ENCODE measurements at places on chromosomes 12 and 14. TPM values are rescaled to one million over a fixed set of nuclear protein-coding genes. Genes with fewer than 3 reads are reported as not detected.

Gene POTEG
- total RNA-seq, result not detected

DNA sequence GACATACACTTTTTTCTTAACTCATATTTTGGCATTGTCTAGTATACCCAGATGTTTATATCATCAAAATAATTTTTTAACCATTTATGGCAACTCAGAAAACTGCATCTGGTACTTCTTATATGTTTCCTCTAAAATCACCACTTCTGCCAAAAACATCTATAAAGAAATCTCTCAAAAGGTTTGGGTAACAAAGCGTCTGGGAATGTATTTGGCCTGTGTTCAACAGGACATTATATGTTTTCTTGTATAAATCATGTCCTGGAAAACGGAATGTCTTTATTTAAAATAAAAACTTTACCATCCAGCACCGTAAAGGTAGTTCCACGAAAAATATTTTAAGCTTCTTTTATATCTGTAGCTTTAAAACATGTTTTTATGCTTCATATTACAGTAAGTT lies 36.1 kb upstream of the FBLN5 start:
- no peak for DNase-seq

GRCh38 chr12:11651785-11652184 lies 2.3 kb downstream of the ETV6 start:
- no peak for DNase-seq

GRCh38 chr12:72748971-72749370 lies 476.8 kb downstream of the TRHDE start:
- no peak for DNase-seq

DNA sequence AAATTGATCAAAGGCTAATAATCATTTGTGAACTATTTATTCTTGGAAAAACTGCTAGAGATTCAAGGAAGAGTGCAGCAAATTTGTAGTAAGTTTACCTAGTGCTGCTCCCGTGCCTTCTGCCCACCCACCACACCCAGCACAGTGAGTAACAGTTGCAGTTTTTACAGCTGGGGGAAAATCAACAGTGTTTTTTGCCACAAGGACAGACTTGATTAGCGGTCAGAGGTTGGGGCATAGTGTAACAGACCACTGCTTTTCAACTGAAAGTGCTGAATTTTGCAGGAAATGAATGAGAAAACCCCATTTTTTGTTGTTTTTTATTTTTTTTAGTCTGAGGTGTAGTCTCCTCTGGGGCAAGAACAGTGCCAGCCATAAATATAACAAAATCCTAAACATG lies 7.5 kb upstream of the KLRK1 start:
- no peak for DNase-seq

- DNase-seq, result no peak
These were observed 303.6 kb downstream of the CEP128 start for GRCh38 chr14:80637756-80638619.

GRCh38 chr14:26448181-26448855 lies 149.5 kb downstream of the NOVA1 start:
- DNase-seq, result no peak

DNA sequence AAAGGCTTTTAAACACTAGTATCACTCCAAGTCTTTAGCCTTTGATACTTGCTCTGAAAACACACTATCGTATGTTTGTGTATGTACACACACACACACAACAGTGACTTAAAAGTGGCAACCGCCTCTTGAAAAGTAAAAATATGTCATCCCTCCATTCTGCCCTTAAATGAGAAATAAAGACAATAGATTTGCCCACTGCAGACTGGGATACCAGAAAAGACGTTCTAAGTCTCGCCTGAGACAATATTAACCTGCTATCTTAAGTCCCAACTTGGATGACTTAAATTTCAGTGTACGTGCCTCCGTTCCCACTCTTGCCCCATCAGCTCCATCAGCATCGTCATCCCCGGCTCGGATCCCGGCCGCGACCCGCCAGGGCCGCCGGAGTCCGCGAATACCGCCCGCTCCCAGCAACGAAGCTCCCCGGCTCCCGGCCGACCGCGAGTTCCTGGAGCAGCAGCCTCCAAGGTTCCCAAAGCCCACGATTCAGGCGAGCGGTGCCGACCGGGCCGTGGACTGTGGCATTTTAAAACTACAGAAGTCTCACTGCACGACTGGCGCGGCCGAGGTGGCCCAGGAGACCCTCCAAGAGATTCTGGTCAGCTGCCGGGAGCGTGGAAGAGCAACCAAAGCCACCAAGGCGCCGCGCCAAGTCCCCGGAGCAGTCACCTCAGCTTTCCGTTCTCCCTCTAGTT lies 2.8 kb upstream of the ARID2 start:
- peak; percentile 44 for DNase-seq

DNA sequence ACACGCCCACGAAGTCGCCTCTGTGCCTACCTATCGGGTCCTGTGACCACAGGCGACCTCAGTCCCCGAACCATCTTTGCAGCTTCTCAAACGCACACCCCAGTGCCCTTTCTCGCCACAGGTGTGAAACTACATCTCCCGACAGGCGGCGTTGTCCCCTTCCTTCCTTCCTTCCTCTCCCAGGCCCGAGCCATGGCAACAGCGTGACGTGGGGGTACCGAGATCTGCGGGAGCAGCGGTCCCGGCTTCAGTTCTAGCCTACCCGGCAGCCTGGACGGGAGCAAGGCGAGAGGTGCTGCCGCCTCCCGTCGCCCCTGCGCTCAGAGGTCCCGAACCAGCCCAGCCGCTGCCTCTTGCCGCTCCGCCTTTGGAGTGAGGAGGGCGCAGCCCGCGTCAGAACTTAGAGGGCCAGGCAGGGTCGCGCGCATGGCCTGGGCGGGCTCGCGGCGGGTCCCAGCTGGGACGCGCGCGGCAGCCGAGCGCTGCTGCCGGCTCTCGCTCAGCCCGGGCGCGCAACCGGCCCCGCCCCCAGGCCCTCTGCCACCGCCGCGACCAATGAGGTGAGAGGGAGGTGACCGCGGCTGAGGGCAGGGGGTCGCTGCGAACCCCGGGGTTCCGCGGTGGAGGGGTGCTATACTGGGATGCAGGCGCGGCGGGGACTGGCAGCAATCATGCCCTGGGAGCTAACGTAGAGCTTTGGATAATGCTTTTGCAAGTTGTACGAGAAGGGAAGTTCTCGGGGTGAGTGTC lies at the start of gene COQ10A:
Gene COQ10A (plus strand): TSS at position 250 of the 750 bp plus-strand sequence. CDS start 177 bp downstream, at position 427.
- peak; percentile 91 for DNase-seq

GRCh38 chr12:29103539-29103974 lies 45.5 kb upstream of the FAR2 start:
- DNase-seq, result no peak

Gene PMEL
- total RNA-seq, result 2.0 TPM

Gene KRT75
- not detected for total RNA-seq

GRCh38 chr12:16454481-16454880 lies 107.0 kb downstream of the MGST1 start:
- no peak for DNase-seq

GRCh38 chr12:4379405-4379804 lies at the start of gene FGF23:
TSS of gene FGF23 (minus strand) at chr12:4379712. CDS start at chr12:4379582, 130 bp downstream.
- no peak for DNase-seq

DNA sequence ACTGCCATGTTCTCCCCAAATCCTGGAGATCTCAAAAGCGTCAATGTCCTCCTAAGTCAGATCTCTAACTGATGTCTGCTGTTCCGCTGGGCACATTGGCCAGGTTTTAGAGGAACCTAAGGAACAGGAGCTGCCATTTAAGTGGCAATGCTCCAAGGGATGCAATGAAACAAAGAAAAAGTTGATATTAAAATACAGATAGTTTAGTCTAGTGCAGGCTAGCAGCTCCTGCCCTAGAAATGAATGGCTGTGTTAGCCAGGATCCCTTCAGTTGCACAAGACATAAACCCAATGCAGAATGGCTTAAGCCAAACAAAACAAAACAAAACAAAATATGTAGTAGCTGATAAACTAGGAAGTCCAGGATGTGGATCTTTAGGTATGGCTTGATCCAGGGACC lies 144.1 kb downstream of the HMGA2 start:
- DNase-seq, result no peak

DNA sequence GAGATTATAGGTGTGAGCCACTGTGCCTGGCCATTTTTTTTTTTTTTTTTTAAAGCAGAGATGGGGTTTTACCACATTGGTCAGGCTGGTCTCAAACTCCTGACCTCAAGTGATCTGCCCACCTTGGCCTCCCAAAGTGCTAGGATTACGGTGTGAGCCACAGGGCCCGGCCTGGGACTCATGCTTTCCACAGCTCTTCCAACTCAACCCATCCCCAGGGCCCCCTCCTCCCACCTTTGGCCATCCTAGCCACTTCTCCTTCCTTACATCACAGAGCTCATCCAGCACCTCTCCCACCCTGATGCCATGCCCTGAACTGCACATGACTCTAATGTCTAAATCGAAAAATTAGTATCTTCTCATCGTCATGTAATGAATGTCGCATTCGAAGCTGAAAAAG lies 12.6 kb upstream of the TDRD9 start:
- no peak for DNase-seq

DNA sequence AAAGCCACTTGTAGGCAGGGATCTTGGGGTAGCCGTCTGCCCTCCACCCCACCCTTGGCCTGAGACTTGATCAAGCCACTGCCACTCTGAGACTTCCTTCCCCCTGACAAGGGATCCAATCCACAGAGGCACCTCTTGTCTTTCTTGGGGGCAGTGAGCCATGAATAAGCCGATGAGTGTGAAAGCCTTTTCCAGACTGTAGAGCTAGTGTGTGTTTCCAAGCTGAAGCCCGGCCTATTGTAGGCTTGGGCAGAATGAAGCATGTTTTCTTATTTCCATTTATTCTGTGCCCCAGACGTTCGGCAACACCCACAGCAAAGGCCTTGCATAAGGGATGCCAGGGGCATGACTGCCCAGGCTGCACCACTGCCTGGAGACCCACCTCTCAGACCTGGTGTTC lies 991.6 kb downstream of the BCL11B start:
- DNase-seq, result no peak

Gene ARHGEF25
- total RNA-seq, result 14.9 TPM

- no peak for DNase-seq
These were observed 3.0 kb upstream of the KRT3 start for GRCh38 chr12:52798671-52799504.

Gene C12orf50
- total RNA-seq, result not detected

DNA sequence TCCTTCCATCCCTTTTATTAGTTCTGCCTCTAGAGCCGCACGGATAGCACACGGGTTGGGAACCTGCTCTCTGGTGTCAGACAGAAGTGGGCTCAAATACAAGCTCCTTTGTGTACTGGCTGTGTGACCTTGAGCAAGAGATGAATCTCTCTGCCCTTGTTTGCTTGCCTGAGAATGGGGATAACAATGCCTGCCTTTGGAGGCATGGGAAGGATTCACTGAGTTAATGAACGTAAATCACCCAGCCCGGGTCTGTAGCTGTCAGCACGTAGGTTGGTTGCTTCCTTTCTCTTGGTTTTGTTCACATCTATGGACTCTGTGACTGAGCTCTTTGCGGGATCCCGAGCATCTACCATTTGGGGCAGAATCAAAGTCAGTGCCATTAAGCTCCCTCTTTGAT lies 79.3 kb upstream of the NRXN3 start:
- DNase-seq, result no peak

Gene ZNF219
- 53.7 TPM for total RNA-seq

- DNase-seq, result no peak
These were observed 57.0 kb downstream of the PLEKHG7 start for GRCh38 chr12:92759634-92760268.

Gene GALNT16
- 1.3 TPM for total RNA-seq

Gene REM2
- total RNA-seq, result 0.58 TPM

GRCh38 chr14:101133068-101133467 lies 229.5 kb upstream of the RTL1 start:
- DNase-seq, result no peak

Gene SDR9C7
- not detected for total RNA-seq

- no peak for DNase-seq
These were observed 17.3 kb upstream of the KCNA1 start for GRCh38 chr12:4892418-4892817.

- no peak for DNase-seq
These were observed 15.2 kb upstream of the FBXO34 start for GRCh38 chr14:55255979-55256378.

DNA sequence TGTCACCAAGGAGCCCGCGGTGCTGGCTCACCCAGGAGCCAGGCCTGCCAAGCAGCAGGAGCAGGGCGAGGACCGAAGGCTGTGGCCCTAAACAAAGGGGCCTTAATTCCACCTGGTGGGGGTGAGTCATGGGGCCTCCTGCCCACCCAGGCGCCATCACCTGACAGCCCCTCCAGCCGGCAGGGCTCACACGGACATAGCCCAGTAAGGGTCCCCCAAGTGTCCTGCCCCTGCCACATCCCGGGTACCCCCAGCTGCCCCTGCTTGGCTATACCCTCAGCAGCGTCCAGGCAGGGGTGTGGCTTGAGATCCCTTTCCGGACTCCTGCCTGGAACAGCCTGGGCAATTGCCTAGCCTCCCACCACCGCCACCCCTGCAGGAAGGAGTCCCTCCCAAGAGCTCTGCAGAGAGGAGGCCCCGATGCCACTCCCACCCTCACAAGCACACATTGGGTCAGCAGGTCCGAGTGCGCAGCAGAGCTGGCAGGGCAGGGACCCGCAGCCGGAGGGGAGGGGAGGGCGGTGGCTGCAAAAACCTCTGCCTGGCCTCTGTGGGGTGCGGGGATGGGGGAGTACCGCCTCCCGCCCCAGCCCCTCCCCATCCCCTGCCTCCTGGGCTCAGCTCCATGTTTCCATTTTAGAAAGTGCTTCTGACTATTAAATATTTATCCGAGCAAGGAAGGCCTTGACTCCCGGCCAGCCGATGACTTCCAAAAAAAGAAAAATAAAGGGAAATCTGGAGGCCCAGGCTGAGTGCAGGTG lies 4.6 kb downstream of the AHNAK2 start:
- DNase-seq, result peak; percentile 68

Gene THAP2
- 2.1 TPM for total RNA-seq

DNA sequence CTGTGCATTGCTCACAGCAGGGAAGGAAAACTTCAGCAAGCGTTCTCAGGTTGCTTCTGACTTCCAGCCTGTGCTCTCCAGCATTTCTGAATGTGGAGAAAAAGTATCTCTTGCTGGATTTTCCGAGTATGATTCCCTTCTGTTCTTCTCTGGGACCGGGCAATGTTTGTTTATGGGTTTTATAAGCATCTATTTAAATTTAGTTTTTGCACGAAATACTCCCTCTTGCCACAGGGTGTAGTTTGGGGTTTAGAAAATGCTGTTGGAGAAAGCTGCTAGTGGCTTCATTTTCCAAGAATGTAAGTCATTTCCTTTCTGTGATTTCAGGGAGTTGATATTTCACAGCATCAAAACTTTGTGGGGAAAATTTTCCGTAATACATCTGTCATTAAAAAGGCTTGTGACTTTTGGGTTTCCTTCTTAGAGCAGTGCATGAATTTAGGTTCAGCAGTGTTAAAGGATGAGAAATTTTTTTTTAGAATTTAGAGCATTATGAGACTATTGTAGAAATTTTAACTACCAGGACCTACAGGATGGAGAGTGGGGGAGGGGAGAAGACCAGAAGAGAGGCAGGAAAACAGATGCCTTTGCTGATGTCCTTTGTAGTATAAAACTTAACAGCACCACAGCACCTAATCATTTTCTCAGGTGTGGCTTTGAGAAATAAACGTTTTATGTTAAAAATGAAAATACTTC lies 1.5 kb downstream of the FRMD6 start:
- DNase-seq, result no peak

- no peak for DNase-seq
These were observed 90.9 kb upstream of the PKP2 start for GRCh38 chr12:32987512-32987911.

All from left colon (tissue), 2 donors.